ENCODE measurements at places on chromosomes 11 and 22.

DNA sequence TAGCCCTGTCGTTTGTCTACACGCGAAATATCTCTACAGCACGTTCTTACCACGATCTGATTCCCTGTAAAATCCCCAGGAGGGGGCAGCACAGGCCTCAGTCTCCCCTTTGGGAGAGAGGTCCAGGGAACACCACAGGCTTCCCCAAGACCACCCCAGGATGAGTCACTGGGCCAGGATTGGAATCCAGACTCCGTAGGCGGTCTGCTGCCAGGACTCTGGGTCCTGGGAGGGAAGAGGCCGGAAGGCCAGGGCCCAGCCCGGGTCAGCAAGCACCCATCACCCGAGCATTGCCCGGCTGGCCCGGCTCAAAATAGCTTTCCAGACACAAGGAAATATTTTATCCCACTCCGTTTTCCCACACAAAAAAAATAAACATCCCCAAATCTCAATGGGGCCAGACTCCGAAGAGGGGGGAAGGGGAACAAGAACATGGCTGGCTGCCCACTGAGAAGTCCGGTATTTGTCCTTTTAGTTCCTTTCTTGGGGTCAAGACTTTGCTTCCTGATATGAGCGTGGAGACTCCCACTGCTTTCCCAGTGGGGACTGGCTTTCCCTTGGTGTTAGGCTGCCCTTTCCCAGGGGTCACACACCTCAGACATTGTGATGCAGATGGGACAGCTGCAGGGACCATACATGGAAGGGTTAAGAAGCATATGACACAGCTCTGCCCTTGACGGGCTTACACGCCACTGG lies 91.3 kb downstream of the LRRC32 start:
- no peak for DNase-seq

DNA sequence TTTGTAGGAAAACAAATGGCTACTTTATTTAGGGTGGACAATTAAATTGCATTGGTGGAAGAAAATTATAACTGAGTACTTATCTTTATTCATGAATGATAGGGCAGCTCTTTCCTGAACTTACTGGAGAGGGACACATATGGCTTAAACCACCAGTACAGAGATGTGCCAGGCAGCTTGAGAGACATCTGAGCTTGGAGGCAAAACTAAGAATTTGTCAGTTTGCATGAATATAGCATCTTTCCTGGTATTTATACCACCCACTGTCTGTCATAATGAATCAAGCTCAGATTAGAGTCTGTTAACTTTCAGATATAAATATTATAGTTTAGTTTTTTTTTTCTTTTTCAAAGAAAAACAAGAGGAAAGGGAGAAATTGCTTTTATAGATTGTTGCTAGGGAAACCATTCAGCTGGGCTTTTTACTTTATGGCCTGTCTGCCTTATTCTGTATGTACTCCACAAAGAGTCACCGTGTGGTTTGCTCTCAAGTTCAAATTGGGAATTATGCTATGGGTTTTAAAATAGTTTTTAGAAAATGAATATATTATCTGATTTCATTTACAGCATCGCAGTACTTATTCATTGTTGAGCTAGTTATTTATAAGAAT lies 477.0 kb upstream of the CHORDC1 start:
- DNase-seq = no peak

- DNase-seq = no peak
Measured at GRCh38 chr11:7572001-7572712, 58.4 kb downstream of the PPFIBP2 start.

GRCh38 chr11:30586251-30587144 lies at the start of gene MPPED2:
MPPED2 (minus strand) TSS chr11:30586353; CDS start chr11:30580373, 5,980 bp downstream.
- DNase-seq = no peak

- DNase-seq = no peak
Measured at GRCh38 chr22:50696251-50696798, 23.7 kb downstream of the SHANK3 start.

GRCh38 chr11:106276859-106277436 lies 199.5 kb downstream of the AASDHPPT start:
- DNase-seq = no peak

DNA sequence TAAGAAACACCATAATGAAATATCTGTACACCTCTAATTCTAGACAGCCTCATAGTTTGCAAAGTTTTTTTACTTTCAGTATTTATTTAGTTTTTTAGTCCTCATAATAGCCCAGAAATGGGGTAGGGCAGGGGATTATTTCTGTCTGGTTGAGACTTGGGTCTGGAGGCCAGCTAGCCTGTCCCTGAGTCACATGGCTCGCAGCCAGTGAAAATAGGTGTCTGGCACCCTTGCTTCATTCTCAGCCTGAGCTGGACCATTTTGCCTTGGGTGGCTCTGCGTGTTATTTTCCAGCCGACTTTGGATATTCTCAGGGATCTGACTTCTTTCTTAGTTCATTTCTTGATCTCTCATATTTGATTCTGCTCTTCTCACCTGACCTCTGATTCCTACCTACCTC lies 123.9 kb upstream of the NARS2 start:
- DNase-seq = no peak

- DNase-seq = peak; percentile 67
Measured at GRCh38 chr11:134050541-134051383, 18.1 kb upstream of the JAM3 start.

GRCh38 chr11:64967375-64967774 lies 4.5 kb downstream of the MAJIN start:
- DNase-seq = no peak

DNA sequence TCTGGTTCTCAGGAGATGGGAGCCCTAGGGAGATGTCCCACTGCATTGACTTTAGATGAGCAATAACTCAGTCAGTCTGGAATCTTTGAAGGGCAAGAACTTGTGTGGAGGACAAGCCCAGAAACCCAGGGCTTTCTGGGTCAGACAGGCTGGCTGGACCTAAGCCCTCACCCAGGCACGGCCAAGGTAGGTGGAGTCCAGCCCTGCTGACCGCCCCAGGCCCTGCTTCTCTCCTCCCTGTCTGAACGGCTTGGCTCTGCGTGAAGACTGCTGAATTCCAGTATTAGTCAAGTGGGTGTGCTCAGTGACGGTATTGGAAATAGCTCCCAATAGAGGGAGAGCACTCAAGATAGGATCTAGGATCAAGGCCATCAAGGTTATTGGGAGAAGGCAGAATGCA lies 6.1 kb downstream of the CXCR5 start:
- DNase-seq = no peak

DNA sequence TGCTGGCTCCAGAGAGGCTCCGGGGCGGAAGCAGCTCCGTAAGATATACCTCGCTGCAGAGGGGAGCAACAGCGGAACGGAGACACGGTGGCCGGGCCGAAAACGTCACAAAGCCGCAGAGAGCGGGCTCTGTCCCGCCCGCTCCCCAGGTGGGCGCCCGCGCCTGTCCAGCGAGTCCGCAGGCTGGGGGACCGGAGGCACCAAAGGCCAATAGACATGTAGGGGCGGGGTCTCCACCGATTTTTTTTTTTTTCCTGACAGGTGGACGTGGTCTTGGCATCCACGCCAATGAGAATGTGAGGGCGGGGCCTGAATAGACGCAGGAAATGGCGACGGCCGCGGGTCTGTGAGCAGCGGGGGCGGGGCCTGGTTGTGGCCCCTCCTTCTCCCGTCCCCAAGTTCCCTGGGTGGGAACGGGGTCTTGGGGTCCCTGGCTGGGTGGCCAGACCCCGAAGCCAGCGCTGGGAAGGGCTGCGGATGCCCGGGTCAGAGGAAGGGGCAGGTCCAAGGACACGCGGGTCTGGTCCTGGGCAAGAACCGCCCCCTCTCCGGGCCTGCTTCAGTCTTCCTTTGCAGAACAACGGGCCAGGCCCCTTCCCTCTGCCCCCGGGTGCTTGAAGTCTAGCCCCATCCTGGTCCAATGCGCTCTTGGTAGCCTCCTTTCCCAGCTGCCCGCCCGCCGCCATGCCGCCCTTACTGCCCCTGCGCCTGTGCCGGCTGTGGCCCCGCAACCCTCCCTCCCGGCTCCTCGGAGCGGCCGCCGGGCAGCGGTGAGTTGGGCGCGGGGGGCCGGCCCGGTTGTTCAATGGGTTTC lies at the start of gene DNAJC4:
TSS of gene DNAJC4 (plus strand) at position 378 of the 814 bp plus-strand sequence. CDS start at position 685, 307 bp downstream.
- DNase-seq = peak; percentile 96

- no peak for DNase-seq
Measured at GRCh38 chr11:1339066-1339675, 29.7 kb upstream of the TOLLIP start.

DNA sequence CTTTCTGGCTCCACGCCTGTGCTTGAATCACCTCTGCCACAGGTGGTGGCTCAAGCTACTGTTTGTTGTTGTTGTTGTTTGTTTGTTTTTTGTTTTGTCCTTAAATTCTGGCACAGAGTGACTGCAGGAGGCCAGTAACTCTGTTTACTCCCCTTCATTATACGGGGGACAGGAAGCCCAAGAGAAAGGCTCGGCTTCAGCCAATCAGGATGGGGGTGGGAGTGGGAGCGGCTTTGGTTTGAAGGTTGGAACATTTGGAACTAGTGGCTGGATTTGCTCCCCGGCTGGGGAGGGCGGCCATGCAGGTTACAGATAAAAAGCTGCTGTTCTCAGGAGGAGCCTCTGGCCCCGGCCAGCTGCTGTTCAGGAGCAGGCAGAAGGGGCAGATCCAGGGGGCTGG lies 19.7 kb upstream of the CABP2 start:
- no peak for DNase-seq

DNA sequence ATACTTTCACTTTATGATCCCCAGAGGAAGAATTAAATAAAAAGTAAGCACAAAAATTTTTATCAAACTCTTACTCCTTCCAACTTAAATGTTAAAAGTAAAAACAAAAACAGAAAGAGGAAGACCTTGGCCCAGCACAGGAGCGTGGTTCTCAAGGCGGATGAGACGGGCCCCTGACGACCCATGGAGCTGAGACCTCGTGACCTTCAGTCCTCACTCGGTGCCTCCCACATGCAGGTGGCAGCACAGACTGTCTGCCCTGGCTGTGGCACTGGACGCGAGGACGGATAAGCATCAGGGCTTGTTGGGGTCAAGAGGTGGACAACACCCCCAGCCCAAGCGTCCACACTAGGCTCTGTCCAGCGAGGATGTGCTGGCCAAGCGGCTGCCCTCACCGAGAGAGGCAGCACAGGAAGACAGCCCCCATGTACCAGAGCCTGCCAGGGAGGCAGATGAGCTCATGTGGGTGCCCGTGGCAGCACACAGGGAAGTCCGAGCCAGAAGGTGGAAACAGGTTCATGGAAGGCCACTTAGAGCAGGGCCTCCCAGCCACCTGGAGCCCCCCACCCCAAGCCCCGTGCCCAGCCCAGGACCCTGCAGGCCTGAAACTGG lies 1389.8 kb downstream of the TBC1D22A start:
- DNase-seq = no peak

DNA sequence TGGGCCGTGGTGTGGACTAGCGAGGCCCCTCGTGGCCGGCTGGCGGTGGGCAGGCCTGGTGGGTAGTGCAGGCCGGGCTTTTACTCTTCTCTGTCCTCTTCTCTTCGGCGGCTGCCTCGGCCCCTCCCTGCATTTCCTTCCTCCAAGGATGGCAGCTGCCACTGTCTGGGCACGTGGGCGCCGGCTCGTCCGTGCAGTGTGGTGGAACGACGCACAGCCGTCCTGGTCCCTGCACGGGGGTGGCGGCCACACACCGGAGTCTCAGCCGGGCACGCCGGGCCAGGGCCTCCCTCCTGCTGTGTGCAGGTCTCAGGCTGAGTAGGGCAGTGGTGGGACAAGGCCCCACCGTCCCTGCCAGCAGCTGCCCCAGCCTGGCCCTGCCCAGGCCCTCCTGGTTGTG lies 37.7 kb downstream of the MOB2 start:
- no peak for DNase-seq

GRCh38 chr22:24996420-24996952 lies 44.0 kb downstream of the KIAA1671 start:
- no peak for DNase-seq

GRCh38 chr11:29534836-29535235 lies 482.0 kb downstream of the KCNA4 start:
- no peak for DNase-seq

DNA sequence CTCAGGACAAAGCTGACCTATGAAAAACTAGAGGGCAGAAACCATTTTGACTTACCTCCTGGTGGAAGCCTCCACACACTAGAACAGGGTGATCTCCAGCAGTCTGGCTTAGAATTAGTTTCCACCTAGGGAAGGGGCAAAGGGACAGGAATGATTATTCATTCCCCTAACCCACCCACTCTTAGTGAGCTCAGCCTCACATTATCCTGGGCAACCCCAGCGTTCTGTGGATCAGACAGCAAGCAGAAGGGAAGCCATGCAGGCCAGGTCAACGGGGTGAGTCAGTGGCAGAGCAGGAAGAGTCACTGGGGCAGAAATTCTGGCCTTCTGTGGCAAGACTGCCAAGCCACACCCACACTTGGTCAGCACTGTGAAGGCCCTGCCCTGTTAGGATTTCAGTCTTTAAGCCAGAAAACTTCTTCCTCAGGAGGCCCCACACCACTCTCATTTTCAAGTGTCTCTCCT lies 10.5 kb downstream of the NUMA1 start:
- no peak for DNase-seq

DNA sequence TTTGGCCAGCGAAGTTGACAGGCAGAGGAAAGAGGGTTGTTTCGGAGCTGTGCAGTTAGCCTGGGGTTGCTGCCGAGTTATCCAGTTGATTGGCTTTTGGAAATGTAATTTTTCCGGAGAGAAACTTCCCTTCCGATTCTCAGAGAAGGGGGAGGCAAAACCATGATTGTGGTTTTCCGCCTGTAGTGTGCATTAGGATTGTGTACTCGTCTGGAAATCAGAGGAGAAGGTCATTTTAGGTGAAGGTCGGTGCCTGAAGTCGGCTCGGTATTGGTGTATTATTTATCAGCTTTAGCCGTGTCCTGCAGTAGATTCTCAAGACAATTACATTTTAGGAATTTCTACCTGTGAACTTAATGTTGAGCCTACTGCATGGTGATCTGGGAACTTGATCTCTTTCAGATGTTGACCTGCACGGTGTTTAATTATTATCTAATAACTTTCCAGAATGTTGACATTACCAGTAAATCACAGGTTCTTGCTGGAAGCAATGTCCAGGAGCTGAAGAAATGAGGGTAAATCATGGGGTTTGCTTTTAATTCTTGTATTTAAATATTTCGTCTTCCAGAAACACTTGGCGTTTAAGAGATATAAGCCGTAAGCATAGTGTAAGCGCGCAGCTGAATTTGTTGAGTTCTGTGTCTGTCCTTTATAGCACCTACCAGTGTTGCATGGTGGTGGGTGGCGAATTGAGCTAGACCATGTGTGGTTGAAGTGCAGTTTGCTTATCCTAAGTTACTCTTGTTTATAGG lies 1.3 kb downstream of the ARHGEF12 start:
- DNase-seq = no peak

DNA sequence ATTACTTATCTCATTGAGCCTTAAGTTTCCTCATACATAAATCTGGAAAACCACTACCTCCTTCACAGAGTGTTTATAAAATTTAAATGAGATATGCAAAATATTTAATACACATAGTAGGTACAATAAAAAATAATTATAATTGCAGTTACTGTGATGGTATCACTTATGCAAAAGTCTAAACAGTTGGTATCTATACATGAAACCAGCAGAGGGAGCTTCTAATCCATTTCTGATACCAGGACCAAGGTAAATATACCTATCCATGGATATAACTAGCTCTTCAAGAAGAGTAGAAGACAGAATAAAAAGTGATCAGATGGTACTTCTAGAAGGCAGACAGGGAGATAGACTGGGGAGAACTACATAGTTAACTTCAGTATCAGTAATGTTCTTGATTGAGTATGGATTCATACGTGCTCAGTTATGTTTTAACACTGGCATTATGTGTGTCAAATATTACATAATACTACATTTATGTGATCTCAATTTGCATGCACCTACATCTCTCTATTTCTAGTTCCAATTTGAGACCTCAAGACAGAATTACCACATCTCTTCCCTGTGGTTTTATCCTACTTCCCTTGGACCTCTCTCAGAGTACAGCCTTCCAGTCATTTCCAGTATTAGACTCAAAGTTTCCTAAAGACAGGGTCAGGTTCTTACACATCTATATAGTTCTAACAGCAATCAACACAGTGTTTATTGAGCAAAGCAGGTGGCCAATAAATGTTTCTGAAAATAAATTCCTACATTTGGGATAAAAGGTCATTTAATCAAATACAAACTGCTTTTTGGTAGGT lies 13.7 kb upstream of the TSG101 start:
- DNase-seq = no peak

Measured in NCI-H1930 (cell line).